Camera-type eye (tissue), 1 donor: ENCODE measurements at places on chromosomes 11 and 22. TPM values are rescaled to one million over a fixed set of nuclear protein-coding genes. Genes with fewer than 3 reads are reported as not detected.

The PLCB3 gene
- 18.0 TPM for total RNA-seq

The NAALAD2 gene
- 29.7 TPM for total RNA-seq

The OR8D1 gene
- not detected for total RNA-seq

The TMEM151A gene
- total RNA-seq = 4.0 TPM

The PTGDR2 gene
- total RNA-seq = 0.55 TPM

The CDC42BPG gene
- total RNA-seq = 2.4 TPM

The DYNC2H1 gene
- total RNA-seq = 69.3 TPM

The MUC15 gene
- 3.7 TPM for total RNA-seq

The FAM83F gene
- total RNA-seq = 3.4 TPM

The AIFM3 gene
- 26.3 TPM for total RNA-seq

The TMPRSS4 gene
- total RNA-seq = 7.7 TPM
